ENCODE measurements at places on chromosomes 12 and 14.

DNA sequence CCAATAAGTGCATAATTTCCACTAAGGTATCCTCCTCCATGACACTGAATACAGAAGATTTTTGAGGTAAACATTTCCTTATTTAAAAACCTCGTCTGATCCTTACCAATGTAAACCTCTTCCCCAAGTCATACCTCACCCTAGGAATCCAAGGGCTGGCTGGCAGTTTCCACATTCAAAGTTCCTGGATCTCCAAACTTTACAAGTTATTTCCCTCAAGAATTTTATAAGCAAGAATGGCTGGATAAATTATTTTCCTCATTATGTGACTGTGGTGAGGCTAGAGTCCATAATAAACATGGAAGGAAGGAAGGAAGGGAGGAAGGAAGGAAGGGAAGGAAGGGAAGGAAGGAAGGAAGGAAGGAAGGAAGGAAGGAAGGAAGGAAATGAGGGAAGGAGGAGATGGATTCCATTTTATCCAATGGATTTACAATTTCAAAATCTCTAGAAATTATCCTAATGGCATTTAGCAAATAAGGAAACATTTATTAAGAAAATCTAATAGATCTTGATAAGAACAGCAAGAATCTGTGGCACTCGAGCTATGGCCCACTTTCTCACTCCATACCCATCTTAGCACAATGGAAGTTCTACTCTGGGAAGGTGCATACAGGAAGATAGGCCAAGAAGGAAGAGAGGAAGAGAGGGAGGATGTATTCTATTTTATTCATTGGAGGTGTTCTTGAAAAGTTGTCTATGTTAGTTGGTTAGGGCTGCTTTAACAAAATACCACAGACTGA, 477.8 kb upstream of the TMPO start:
- DNase-seq, result no peak

DNA sequence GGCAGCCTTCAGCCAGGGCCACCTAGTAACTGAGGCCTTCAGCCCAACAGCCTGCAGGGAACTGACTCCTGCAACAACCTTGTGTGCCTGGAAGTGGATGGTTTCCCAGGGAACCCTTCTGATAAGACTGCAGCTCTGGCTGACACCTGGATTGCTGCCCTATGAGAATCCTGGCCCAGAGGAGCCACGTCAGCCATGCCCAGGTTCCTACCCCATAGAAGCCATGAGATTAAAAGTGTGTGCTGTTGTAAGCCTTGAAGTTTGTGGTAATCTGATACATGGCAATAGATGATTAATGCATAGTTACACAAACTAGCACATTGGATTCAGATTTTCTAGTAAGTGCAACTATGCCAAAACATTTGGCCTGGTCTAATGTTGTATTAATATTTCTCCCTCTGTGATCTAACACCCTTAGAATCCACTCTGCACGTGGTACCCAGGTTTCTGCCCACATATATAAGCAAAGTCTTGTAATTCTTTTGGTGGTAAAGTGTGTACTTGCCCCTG, 64.8 kb upstream of the BEGAIN start:
- DNase-seq, result peak; percentile 9

- DNase-seq, result no peak
Observed at GRCh38 chr12:230925-231671, 17.1 kb upstream of the SLC6A12 start.

DNA sequence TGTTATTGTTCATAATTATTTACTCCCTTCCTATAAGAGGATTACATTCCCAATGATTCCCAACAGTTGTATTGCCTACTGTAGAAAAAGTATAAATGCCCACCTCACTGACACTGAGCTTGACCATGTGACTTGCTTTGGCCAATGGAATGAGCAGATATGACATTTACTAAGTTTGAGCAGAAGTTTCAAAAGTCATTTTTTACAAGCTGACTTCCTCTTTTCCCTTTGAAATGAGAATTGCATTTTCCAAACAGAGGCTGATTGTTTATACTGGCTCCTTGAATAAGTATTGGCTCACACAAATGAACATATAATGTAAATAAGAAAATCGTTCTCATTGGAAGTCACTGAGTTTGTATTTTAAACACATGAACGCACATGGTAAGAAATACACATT, 116.4 kb upstream of the LRFN5 start:
- no peak for DNase-seq

GRCh38 chr14:50804181-50804721, 26.7 kb downstream of the NIN start:
- no peak for DNase-seq

DNA sequence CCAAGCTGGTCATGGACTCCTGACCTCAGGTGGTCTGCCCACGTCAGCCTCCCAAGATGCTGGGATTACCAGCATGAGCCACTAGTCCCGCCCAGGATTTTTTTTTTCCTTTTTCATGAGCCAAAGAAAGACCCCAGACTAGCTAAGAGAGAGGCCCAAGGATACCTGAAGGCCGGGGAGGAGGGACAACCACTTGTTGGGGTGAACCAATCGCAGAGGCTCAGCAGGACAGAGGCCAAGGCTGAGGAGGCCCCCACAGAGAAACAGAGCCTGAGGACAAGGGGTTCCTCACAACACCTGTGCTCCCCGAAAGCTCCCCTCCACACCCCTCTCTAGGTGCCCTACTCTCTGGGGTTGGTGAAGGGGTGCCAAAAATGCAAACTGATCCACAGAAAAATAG, 1.0 kb upstream of the SERPINA3 start:
- DNase-seq, result no peak

DNA sequence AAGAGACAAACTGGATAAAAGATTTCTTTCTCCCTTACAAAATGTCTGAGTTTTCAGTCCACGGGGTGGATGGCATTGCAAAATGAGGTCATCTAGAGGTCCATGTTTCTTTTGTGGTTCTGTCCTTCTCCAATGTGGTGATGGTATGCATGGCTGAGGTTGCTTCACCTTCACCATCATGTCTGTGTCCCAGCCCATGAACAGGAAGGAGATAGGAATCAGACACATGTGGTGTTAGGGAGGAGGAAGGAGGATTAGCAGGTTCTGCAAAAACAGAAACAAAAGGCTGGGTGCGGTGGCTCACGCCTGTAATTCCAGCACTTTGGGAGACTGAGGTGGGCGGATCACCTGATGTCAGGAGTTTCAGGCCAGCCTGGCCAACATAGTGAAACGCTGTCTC, 11.0 kb upstream of the AEBP2 start:
- DNase-seq, result no peak

GRCh38 chr12:105585107-105585506, 254.6 kb downstream of the C12orf75 start:
- DNase-seq, result no peak

- no peak for DNase-seq
Observed at GRCh38 chr12:120370343-120371243, 1.6 kb upstream of the MSI1 start.

GRCh38 chr14:55954108-55954507, 164.1 kb upstream of the PELI2 start:
- DNase-seq, result no peak

DNA sequence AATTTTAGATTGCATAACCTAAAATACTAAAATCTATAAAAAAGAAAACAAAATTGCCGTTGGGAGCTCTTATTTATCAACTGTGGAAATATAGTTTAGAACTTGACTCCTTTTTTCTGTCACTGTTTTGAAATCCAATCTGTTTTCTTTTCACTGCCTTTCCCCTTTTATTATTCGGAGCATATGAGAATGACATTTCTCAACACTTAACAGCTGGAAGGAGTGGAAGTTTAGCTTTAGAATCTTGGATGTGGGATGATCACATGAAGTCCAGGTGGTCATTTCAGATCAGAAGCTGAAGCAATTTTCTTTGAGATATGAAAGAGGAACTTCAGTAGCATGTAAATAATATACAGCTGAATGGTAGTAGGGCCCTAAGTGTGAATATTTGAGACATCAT, 16.7 kb downstream of the TRHDE start:
- no peak for DNase-seq

GRCh38 chr14:96067985-96068930, 29.1 kb downstream of the C14orf132 start:
- no peak for DNase-seq

DNA sequence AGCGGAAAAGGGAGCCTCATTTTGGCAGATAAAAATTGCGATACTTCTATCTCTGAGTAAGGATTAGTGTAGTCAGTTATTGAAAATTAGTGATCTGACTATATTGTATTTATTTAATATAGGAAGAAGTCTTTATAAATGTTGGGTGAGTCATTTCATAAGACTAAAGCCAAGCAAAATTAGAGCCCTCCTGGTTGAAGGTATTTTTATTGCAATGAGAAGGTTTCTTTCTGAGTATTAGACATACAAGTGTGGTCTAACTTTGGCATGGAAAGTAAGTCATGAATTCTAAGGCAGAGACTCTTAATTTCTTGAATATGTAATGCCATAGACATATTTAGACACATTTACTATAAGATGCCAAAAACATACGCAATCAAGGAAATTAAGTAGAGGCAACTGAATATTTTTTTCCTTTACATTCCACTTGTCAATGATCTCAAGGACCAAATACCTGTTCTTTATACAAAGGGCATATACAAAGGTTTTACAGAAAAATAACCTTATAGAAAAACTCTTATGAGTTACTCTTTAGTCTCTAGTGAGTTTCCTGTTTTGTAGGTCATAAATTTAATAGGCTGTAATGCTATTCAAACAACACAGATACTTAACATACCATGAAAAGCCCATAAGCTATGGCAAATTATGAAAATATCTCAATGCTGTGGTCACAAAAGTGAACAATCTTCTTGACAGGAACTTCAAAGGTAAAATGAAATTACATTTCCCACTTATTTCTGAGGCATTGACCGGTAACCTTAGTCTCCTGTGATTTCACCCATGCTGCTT, 156.6 kb upstream of the BTG1 start:
- DNase-seq, result no peak

DNA sequence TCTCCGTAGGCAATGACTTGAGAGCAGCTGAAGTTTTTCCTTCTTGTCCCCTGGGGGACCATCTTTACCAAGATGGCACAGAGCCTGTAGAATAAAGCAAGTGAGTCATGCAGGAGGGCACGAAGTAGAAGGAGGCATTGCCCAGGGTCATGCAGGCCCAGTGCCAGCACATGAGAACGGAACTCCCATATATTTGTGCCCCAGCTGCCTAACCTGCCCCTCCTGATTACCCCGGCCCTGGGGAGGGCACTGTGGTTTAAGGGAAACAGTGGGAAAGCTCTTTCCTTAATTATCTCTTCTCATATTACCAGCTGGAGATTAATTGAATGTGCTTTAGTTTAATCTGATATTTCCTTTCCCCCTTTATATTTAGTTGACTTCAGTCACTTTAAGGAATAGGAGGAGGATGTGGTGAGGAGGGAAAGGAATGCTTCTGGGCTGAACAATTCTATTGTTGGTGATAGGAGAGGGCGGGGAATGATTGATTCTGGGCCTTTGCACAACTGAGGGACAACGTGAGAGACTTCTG, 51.9 kb downstream of the RASSF8 start:
- no peak for DNase-seq

All from Right ventricle myocardium inferior (tissue), 1 donor.